Subcutaneous preadipocyte (primary cell): ENCODE measurements at places on chromosomes 3 and 15. TPM values are rescaled to one million over a fixed set of nuclear protein-coding genes. Genes with fewer than 3 reads are reported as not detected.

The WNT5A gene
- total RNA-seq: 7.0 and 25.6 TPM in 2 replicates

The SEMA3G gene
- total RNA-seq: 0.20 TPM in 1 of 2 replicates, not detected in the other

The GPR149 gene
- not detected in 2 replicates for total RNA-seq

The CCDC191 gene
- 1.5 and 1.8 TPM in 2 replicates for total RNA-seq

The GOLGA6D gene
- total RNA-seq: not detected in 2 replicates

The GLDN gene
- total RNA-seq: 0.37 and 0.59 TPM in 2 replicates

The CEP19 gene
- total RNA-seq: 2.2 and 3.5 TPM in 2 replicates

The B3GALNT1 gene
- total RNA-seq: 7.3 and 17.8 TPM in 2 replicates

The SPCS1 gene
- 52.6 and 73.1 TPM in 2 replicates for total RNA-seq

The SCN11A gene
- total RNA-seq: under 0.01 TPM in 1 of 2 replicates, not detected in the other

The GADL1 gene
- under 0.01 TPM in 1 of 2 replicates, not detected in the other for total RNA-seq

The IDH2 gene
- total RNA-seq: 29.4 and 37.7 TPM in 2 replicates

The TNFAIP8L3 gene
- 21.5 and 52.9 TPM in 2 replicates for total RNA-seq

The UNC13C gene
- total RNA-seq: not detected in 2 replicates

The SCG3 gene
- total RNA-seq: not detected in 2 replicates

The SST gene
- not detected in 2 replicates for total RNA-seq

The TMEM207 gene
- total RNA-seq: not detected in 2 replicates

The ALDH1A2 gene
- total RNA-seq: 2.9 and 4.7 TPM in 2 replicates

The KCNMB3 gene
- total RNA-seq: 1.8 TPM in 2 replicates

The KNG1 gene
- not detected in 2 replicates for total RNA-seq

The CPN2 gene
- total RNA-seq: not detected in 2 replicates

The GOLGA6L10 gene
- total RNA-seq: under 0.01 and 0.20 TPM in 2 replicates

The RARRES1 gene
- total RNA-seq: 0.59 and 3.3 TPM in 2 replicates
